ENCODE measurements at places on chromosomes 3 and 15.

GRCh38 chr3:55676643-55677042 lies 189.5 kb upstream of the WNT5A start:
- DNase-seq, result no peak

- no peak for DNase-seq
These were observed 261.9 kb downstream of the TBL1XR1 start for GRCh38 chr3:176935194-176935888.

- no peak for DNase-seq
These were observed 21.9 kb upstream of the ST3GAL6 start for GRCh38 chr3:98741121-98741716.

- no peak for DNase-seq
These were observed 11.4 kb downstream of the KLF15 start for GRCh38 chr3:126345641-126346460.

GRCh38 chr3:14124223-14124614 lies 451 bp downstream of the CHCHD4 start:
- no peak for DNase-seq

Data from left kidney (tissue), 8 donors.